Mesothelial cell of epicardium (in vitro differentiated cells): ENCODE measurements at places on chromosomes 1 and 21. TPM values are rescaled to one million over a fixed set of nuclear protein-coding genes. Genes with fewer than 3 reads are reported as not detected.

Gene CD1D
- total RNA-seq = 2.2 to 2.8 TPM (median 2.8 TPM) in 3 replicates

Gene POMGNT1
- total RNA-seq = 87.1 to 95.6 TPM (median 91.6 TPM) in 3 replicates

DNA sequence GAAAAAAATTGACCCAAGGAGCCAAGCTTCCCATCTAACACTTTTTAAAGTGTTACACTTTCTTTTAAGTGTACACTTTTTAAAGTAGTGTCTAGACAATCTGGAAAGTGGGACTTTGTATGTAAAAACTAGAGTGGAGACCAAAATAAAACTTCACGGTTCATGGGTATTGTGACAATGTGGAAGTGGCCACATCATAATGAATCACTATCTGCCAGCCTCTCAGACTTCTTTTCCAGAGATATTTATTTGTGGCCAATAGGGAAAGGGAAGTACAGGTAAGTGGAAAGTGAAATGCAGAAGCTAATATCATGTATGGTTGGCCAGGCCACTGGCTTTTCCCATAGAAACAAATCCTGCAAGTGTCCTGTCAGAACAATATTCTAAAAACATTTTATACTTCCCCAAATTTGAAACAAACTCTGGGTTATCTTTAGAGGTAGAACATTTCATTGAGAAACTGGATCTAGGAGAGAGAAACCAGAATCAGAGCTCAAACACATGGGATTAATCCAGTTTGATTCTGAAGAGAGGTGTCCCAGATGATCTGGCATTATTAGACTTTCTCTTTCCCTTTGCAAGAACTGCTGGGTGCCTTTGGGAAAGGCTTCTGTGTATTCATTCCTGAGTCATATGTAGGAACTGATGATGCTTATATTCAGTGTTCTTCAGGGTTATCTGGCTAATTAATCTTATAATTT lies 2.0 kb downstream of the TNFSF18 start:
- DNase-seq = no peak

GRCh38 chr1:8303141-8303540 lies 14.8 kb upstream of the SLC45A1 start:
- no peak for DNase-seq

DNA sequence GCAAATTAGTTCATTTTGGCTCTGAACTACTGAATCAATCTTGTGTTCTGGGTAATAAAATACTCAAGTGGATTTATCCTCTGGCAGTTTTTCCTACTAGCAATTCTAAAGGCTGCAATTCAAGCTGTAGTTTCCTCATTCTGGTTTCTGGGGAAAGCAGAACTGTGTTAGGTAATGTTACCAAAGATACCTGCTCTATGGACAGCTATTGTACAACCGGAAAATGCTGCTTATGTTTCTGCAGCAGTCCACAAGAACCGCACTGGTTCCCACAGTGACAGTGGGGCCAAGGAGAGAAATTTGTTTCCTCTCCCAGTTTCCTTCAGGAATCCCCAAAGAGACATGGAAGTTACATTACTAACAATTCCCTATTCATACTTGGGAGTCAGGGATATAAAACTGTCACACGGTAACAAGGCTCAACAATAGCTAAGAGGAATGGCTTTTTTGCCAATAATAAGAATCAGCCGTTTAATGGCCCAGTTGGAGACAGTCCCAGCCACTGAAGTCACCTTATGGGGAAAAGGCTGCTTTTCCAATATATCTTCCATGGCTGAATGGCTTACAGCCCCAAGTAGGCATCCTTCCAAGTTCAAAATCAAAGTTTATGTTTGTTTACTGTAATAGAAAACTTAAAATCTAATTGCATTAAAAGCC lies 52.6 kb downstream of the PCNX2 start:
- DNase-seq = no peak

DNA sequence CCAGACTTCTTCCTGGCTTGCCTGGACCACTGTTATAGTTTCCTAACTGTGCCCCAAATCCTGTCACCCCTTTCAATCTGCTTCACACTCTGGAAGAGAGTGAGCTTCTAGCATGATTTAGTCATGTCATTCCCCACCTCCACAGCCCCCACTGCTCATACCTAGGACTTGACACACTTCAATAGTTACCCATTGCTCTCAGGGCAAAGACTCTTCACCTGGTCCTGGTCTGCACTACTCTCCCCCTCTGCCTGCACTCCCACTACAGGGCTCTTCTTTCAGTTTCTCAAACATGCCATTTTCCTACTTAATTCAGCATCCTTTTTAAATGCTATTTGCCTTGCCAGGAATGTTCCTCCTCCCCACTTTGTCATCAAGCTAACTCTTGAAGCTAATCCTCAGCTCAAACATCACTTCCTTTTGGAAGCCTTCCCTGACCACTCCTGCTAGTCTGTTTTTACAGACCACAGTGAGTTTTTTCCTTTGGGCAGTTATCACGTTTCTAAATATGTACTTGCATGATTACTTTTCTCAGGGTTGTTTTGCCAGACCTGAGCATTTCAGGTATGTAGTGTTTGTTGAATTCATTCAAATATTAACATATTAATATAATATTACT lies 24.7 kb downstream of the CYP2J2 start:
- no peak for DNase-seq

- no peak for DNase-seq
Observed at GRCh38 chr1:109269981-109270622, 12.8 kb downstream of the PSRC1 start.

DNA sequence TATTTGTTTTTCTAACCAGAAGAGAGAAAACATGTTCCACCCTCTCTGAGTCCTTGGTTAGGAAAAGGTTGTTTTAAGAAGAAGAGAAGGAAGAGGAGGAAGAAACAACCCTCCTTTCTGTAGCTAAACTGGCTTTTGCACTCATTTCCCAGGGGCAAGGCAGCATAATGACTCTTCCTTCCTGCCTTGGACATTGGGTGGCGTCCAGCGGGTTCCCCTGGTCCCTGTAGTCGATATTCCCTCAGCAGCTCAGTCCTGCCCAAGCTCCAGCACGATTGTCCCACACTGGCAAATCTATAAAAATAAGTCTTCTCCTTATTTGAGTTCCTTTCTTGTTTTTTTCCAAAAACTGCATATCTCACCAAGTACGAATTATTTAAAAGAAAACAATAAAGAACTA lies 81.2 kb downstream of the TEX35 start:
- DNase-seq = no peak

- DNase-seq = no peak
Observed at GRCh38 chr1:203478986-203479385, 3.4 kb downstream of the PRELP start.

DNA sequence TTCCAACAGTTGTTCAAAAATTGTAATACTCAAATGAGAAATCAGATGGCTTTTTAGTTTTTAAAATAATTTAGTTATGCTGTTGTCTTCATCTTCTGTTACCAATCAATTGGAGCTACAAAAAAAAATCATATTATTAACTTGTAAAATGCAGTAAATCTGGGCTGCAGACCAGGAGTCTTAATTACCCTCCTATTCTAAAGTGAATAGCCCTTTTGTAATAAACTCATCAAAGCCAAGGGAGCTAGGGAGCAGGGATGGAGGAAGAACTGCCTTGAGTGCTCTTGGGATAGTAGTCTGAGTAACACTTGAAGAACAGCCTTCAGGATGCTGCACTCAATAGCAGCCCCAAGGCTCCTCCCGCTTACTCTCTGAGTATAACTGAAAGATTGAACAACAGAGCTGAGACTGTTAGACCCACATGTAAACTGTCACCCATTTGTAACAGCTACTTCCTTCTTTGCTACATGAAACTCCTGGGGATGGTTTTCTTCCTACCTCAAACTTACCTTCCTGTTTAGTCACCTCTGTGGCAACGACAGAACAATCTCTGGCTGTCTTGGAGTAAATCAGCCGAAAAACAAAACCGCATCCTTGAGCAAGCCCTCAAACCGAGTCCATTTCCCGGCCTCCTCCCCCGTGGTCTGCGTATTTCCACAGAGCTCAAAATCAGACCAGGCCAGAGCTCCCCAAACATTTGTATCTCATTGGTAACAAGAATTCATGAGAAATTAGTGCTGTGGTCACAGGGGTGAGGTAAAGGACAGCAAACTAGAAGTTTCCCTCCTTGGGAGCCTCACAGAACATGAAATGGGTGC lies 55.9 kb downstream of the CD58 start:
- DNase-seq = no peak
